ENCODE measurements at places on chromosomes 13 and 19.
A peak's percentile ranks its signal among the peaks of the same experiment; 100 is the strongest.

DNA sequence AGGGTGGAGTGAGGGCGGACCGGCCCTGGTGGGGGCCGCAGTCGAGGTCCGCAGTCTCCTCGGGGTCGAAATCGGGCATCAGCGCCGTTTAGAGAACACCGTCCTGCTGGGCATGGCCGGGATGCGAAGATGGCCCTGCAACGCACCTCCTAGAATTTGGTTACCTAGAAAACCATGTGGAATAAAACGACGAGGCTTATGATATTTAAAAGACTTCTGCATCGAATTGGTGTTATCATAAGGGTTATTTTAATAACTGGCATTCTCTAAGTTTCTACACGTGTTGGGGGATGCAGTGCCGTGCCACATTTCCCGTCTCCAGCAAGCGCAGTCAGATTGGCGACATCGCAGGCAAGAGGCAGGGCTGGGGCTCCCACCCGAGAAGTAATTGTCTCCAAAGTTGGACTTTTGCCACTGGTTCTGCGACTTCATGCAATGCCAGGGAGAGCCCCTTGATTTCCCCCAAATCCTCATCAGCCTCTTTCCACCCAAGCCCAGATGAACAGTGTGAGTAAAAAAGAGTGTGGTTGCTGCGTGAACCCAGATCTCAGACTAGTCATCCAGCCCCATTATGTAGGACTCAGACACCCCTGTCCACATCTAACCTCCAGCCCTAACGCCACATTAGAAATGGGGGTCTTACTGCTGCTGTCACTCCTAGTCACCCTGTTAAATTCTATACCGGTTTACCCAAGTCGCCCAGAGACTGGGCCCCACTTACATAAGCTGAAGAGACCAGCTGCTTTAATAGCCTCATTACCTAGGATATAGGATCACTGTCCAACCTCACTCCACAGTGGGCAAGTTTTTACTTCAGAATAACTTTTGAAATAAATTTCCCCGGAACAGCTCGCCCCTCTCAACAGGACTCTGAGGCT lies 571 bp upstream of the DHRS12 start:
- peak overlapping the region; percentile 54 for H3K27ac ChIP-seq
- H3K36me3 ChIP-seq: no peaks in the 10 kb centered on the region
- no peak for DNase-seq

- no peaks in the 10 kb centered on the region for H3K36me3 ChIP-seq
- no peak overlapping the region for H3K27ac ChIP-seq
- DNase-seq: no peak
- no peaks in the 10 kb centered on the region for H3K4me1 ChIP-seq
- no peak overlapping the region for H3K4me3 ChIP-seq
These were observed 432.3 kb downstream of the SLITRK6 start for GRCh38 chr13:85366759-85367417.

- no peaks in the 10 kb centered on the region for H3K36me3 ChIP-seq
- H3K4me3 ChIP-seq: no peak overlapping the region
- H3K4me1 ChIP-seq: no peaks in the 10 kb centered on the region
- H3K27me3 ChIP-seq: peaks cover 21% of the 10 kb centered on the region
These were observed 42.4 kb downstream of the ADGRE3 start for GRCh38 chr19:14632286-14632685.

DNA sequence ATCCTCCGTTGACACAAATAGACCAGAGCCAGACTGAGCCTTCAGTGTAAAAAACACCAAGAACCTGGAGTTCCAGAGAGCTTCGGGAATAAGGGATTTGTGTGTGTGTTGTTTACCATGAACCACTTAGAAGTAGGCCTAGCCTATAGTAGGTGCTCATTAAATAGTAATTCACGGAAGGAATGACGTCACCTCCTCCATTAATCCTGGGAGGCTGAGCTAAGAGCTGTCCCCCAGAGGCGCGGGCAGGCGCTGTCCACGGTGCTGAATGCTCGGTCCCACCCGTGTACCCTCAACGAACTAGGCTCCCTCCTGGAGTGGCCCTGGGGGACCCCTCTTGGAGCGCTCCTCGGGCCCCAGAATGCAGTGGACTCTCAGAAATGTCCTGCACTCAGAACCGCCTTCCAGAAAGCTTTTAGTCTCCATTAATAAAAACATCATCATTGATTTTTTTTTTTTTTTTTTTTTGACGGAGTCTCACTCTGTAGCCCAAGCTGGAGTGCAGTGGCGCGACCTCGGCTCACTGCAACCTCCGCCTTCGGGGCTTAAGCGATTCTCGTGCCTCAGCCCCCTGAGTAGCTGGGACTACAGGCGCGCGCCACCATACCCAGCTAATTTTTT lies 6.5 kb downstream of the UNC13A start:
- no peak overlapping the region for H3K27ac ChIP-seq
- no peaks in the 10 kb centered on the region for H3K36me3 ChIP-seq
- H3K4me3 ChIP-seq: no peak overlapping the region
- H3K4me1 ChIP-seq: peaks cover 14% of the 10 kb centered on the region
- H3K27me3 ChIP-seq: peaks cover 61% of the 10 kb centered on the region

- no peaks in the 10 kb centered on the region for H3K36me3 ChIP-seq
- H3K4me1 ChIP-seq: no peaks in the 10 kb centered on the region
These were observed 4.0 kb downstream of the TMIGD2 start for GRCh38 chr19:4297901-4298809.

DNA sequence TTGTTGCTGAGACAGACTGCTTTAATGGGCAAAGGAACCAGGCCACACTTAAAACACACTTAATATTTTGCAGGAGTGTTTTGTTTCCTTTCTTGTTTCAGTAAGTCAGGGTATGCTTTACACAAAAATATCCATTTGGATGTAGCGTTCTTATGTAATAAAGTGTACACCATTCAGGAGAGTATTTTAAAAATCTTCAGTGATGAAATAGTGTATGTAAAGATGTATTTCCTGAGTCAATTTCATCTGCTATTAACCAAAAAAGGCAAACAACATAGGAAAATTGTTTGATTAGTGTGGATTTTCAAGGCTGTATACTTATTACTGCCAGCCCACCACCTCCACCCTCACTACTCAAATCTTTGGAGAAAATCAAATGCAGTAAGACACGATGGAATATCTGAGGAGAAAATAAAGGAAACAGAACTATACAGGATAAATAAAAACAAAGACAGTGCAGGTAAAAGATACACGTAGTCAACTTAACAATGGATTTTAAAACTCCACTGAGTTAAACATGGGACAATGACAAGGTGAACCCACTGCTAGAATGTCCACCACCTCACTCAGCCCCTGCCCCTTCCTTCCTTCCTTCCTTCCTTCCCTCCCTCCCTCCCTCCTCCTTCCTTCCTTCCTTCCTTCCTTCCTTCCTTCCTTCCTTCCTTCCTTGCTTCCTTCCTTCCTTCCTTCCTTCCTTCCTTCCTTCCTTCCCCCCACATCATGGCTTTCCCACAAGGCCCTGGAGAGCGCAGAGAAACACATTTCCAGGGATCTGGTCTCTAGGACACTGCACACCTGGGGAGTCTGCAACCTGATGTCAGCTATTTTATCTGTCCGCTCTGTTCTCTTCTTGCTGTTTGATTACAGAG lies 360.3 kb downstream of the IRS2 start:
- H3K27me3 ChIP-seq: no peaks in the 10 kb centered on the region
- no peak overlapping the region for H3K4me3 ChIP-seq
- H3K27ac ChIP-seq: no peak overlapping the region
- no peak for DNase-seq
- H3K4me1 ChIP-seq: no peaks in the 10 kb centered on the region
- H3K36me3 ChIP-seq: no peaks in the 10 kb centered on the region

GRCh38 chr13:40465015-40465390 lies 201.4 kb downstream of the FOXO1 start:
- H3K36me3 ChIP-seq: no peaks in the 10 kb centered on the region
- no peak for DNase-seq
- no peaks in the 10 kb centered on the region for H3K4me1 ChIP-seq
- H3K27ac ChIP-seq: no peak overlapping the region
- no peak overlapping the region for H3K4me3 ChIP-seq
- H3K27me3 ChIP-seq: no peaks in the 10 kb centered on the region

DNA sequence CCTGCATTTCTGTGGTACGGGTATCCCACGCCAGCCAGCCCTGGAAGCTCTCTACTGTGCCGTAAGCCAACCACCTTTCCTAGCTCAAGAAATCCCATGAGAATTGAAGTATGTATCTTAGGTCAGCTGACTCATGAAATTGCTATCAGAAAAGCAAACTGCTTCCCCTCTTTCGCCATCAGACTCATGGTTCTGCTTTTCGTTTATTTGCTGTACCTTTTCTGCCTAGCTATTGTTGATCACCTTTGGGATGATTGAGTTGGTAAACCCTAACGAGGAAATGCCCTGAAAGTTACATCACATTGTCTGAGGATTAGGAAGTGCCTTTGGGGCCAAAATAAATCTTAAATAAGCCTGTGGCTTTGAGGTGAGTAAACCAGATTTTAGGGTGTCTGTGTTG lies at the start of gene ADGRE3:
Gene ADGRE3, minus strand, starts transcription at position 81 of the 400 bp plus-strand sequence. Its CDS starts 74 bp downstream, at position 7.
- DNase-seq: no peak
- H3K36me3 ChIP-seq: no peaks in the 10 kb centered on the region
- no peaks in the 10 kb centered on the region for H3K4me1 ChIP-seq
- peaks cover 95% of the 10 kb centered on the region for H3K27me3 ChIP-seq
- H3K27ac ChIP-seq: no peak within 1 kb of the TSS
- H3K4me3 ChIP-seq: no peak within 1 kb of the TSS

- H3K4me3 ChIP-seq: no peak overlapping the region
- H3K4me1 ChIP-seq: no peaks in the 10 kb centered on the region
- H3K27ac ChIP-seq: no peak overlapping the region
- DNase-seq: no peak
- peaks cover 75% of the 10 kb centered on the region for H3K36me3 ChIP-seq
These were observed 34.4 kb upstream of the EPHX3 start for GRCh38 chr19:15266683-15267082.

DNA sequence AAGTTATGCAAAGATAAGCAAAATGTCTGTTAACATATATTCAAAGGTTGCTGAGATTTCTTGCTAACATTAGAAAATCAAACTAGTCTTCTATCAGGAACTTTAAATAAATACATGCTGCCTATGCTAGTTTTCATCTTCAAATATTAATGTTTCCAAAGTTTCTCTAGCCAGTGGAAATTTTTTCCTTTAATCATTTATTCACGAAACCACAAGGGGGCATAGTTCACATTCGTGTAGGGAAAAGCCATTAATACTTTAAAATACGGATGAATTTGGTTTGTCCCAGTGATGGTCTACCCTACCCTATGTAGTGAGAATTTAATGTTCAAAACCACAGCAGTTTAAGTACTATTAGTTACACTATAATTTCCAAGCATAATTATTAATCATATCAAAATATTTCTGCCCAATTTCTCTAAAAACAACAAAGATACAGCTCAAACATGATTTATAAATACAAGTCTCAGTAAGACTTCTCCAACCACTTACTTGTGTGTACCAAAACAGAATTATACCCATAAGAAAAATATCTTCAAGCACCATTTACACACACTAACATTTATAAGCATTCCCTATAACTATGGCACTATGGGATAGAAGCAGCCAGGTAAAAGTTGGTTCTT lies 16.2 kb downstream of the NUFIP1 start:
- no peak overlapping the region for H3K4me3 ChIP-seq
- peaks cover 11% of the 10 kb centered on the region for H3K4me1 ChIP-seq
- DNase-seq: no peak
- H3K36me3 ChIP-seq: peaks cover 23% of the 10 kb centered on the region
- H3K27me3 ChIP-seq: no peaks in the 10 kb centered on the region

Measured in PC-9 (cell line).